ENCODE measurements at places on chromosomes 7 and 10.

GRCh38 chr7:124898531-124898930, 31.1 kb downstream of the POT1 start:
- DNase-seq: no peak

- DNase-seq: no peak
Measured at GRCh38 chr7:157238087-157238486, 98.7 kb upstream of the DNAJB6 start.

DNA sequence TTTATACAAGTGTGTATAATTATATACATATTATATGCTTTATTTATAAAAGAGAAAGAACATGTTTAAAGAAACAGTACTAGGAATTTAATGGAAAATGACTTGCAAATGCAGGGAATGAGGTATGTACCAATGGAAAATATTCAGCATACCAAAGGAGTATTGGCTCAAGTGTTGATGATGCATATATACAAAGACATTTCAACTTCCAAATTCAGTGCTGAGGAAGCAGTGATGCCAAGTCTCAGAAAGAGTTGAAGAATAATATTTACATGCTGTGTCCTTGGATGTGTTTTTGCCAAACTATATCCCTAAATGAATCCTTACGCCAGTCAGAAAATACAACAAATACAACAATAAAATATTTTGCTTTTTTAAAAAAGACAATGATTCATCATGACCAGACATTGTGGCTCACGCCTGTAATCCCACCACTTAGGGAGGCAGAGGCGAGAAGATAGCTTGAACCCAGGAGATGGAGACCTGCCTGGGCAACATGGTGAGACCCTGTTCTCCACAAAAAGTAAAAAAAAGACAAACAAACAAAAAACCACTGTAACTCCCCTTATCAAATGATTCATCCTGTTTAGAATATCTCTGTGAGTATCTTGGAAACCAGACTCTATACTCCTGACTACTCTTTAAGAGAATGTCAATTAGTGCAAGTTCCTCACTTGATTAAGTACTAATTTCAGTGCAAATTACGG, 157.2 kb downstream of the CHRM2 start:
- DNase-seq: no peak

DNA sequence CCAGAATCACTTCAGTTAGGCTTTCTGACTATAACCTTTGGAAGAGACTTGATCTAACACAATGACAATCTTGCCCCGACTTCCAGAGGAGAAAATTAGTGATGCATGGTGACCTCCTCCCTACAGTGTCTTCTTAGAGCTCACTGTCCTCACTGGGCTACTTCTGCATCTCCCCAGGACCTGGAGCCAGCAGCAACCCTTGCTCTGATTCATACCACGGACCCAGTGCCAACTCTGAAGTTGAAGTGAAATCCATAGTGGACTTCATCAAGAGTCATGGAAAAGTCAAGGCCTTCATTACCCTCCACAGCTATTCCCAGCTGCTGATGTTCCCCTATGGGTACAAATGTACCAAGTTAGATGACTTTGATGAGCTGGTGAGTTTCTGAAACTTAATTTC, 12.6 kb downstream of the CPA2 start:
- no peak for DNase-seq

GRCh38 chr10:78458983-78459638, 425.4 kb downstream of the RPS24 start:
- no peak for DNase-seq

DNA sequence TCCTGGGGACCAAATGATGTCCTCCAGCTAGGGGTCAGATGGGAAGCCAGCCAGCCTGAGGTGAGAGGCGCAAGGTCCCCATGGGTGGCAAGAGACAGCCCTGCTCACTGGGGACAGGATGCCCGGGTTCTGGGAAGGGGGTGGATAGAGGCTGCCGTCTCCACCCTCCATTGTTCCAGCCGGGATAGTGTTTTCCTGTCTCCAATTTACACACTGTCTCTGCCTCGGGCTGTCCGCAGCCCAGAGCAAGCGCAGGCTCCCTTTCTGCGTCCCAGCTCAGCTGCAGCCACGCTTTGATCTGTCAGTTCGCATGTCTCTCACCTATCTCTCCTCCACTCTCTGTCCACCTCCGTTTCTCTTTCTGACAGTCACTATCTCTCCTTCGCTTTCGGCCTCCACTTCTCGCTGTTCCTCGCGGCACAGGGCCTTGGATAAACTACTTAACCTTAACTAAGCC, 2.1 kb downstream of the EPHB4 start:
- peak; percentile 71 for DNase-seq

- no peak for DNase-seq
Measured at GRCh38 chr7:30906515-30907240, 5.0 kb upstream of the AQP1 start.

DNA sequence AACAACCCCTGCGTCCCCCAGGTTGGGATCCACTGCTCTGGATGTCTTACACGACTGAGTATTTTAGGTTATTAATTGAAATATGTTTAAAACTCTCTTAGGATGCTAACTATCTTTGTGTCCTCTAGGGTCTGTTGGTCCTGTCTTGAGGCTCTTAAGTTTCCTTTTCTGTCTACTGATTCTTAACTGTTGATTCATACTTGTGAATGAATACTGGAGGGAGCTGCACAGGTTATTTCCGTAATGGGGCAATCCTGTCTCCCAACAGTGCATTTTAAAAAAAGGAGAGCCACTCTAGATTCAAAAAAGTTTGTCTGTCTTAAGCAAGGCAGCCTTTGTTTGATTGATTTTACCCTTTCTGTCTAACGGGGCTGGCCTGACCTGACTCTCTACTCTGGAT, 237.6 kb upstream of the POM121L12 start:
- DNase-seq: no peak

DNA sequence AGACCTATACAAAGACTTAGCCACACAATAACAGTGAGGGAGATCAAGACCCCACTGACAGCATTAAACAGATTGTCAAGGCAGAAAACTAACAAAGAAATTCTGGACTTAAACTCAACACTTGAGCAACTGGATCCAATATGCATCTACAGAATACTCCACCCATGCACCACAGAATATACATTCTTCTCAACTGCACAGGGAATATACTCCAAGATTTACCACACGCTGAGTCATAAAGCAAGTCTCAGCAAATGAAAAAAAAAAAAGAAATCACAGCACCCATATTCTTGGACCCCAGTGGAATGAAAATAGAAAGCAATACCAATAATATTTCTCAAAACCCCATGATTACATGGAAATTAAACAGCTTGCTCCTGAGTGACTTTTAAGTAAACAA, 680.2 kb downstream of the PCDH15 start:
- no peak for DNase-seq

- no peak for DNase-seq
Measured at GRCh38 chr7:111872450-111873325, 310.4 kb upstream of the IMMP2L start.

Measured in heart left ventricle (tissue), 16 donors.